GM04504 (cell line): ENCODE measurements at places on chromosomes 7 and 10.

DNA sequence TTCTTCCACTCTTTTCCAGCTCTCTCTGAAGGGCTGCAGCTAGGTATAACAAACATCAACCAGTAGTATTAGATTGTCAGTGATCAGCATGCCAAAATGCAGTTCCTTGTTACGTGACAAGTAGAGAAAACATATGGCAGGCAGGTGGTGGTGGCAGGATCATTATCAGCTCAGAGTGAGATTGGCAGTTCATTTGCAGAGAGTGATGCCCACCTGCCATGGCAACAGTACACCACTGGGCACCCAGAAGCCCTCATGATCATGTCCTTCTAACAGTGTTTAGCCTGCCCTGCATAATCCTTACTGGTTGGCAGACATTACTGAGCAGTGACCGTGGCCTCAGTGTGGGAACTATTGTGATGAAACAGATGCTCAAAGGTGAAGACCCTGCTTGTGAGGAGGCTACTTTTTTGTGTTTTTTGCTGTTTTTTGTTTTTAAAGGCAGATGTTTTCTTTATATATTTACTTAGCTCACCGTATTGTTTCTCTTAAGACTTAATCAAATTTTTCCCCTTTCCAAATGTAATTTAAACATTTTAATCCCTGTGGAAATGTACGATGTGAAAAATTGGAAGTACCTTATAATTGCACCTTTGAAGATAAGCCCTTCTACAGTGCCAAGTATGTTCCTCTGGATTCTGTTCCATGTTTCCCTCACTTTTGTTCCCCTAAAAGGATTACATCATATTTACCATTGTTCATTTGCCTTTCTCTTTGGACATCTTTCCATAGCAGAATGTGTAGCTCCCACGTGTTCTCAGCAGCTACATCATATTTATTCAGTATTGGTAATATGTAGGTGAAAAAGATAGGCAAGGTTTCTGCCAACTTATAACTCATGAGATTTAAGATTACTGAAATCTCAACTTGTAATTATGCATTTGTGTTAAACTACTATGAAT, 179.6 kb downstream of the SND1 start:
- no peak for DNase-seq

GRCh38 chr10:97519342-97519741, 20.6 kb downstream of the UBTD1 start:
- no peak for DNase-seq

GRCh38 chr10:68163735-68164134, 54.4 kb downstream of the MYPN start:
- no peak for DNase-seq

DNA sequence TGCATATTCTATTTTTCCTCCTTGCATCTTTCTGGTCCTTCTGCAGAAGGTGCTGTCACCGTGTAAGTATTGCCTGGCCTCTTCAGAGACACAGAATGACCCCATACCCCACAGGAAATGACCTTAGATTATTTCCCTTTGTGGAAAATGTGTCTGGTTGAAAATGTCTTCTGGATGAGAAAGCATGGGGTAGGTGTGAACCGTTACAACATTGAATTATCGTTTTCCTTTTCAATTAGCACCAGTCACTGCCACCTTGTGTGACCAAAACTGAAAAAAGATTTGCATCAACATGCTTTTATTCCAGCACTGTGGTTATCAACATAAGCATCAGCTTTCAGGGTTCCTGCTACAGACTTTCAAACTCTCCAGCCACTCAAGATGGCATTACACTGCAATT, 58.0 kb upstream of the CELF2 start:
- no peak for DNase-seq

- peak; percentile 19 for DNase-seq
Observed at GRCh38 chr7:31373337-31374289, 33.1 kb upstream of the NEUROD6 start.

GRCh38 chr7:140317597-140317996, 80.7 kb downstream of the SLC37A3 start:
- no peak for DNase-seq

DNA sequence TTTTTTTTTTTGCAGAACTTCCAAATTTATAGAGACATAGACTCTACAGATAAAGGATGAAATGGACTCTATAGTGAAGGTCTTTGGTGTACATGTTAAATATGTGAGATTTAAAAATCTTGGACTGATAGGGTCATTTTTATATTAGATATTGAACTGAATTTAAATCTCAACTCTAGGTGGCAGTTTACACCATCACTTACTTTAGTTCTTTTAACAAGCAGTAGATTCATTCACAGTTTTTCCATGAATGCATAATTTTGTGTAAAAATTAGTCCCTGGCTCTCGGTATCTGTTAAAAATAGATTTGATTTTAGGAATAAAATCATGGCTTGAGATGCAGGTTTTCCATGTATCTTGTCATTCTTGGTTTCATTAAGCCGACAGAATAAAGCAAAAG, 31.1 kb upstream of the SNX13 start:
- no peak for DNase-seq

GRCh38 chr10:29394321-29394932, 105.6 kb downstream of the LYZL1 start:
- no peak for DNase-seq

DNA sequence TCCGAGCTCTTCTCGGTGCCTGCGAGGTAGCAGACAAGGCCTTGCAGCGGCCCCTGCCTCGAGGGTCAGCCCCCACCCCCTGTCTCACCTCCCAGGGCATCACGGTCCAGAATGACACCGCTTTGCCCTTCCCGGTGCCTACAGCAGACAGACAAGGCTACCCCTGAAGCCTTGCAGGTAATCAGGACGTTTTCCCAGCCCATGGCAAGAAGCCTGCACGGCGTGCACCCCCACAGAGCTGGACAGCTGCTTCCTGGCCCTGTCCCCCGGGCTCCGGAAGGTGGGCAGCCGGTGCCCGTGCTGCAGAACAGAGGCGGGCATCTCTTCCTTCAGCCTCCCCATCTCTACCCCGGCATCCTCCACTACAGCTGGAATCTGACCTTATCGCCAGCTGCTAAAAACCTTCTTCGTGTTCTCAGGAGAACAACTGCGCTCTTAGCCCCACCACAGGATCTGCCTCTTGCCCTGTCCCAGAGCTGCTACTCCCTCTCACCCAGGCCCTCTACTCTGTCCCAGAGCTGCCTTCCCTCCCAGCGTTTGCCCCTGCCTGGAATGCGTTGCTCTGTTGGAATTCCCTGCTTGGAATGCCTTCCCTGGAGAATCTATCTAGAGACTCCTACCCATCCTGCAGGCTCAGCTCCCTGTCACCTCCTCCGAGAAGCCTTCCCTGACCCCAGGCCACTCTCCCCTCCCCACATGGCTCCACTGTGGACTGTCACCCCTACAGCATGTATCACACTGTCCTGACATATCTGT, 4.7 kb downstream of the MYL10 start:
- no peak for DNase-seq

DNA sequence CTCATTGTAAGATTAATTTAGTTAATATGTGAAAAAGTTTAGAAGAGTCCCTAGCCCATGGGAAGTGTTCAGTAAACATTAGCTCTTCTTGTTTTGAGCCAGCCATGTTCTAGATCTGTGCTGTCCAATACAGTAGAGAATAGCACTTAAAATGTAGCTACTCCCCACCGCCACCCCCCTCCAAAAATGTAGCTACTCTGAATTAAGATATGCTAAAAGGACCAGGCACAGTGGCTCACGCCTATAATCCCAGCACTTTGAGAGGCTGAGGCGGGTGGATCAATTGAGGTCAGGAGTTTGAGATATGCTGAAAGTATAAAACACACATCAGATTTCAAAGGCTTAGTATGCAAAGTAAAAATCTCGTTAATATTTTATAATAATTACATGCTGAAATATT, 47.3 kb upstream of the MXI1 start:
- DNase-seq, result no peak

DNA sequence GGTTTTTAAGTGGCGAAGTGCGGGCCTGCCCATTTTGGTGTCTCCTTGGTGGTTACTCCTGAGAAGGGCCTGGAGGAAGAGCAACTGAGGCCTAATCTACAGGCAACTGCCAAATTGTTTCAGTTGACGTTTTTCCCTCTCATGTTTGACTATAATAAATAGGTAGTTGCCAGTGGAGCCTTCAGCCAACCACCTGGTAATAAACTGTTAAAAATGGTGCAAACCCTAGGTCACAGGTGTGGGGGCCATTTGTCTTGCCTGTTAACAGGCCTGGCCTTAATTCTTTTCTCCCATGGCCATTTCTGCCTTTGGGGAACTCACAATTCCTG, 3.7 kb downstream of the IKZF1 start:
- no peak for DNase-seq

DNA sequence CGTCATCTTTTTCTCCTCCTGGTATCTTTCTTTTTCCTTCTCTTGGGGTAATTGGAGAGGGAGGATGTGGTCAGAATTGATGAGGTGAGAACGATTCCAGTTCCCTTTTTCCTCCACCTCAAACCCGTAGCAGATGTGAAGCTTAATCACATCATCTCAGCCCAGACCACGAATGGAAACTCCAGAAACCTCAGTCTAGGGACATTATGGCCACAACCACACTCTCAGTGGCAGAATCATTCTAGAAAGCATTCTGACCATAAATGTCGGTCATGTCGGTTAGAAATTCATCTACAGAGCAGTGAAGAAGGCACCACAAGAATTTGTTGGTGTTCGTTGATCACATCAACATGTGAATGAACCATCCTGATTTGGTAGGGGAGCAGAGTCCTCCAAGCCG, 78.7 kb downstream of the GATA3 start:
- no peak for DNase-seq

DNA sequence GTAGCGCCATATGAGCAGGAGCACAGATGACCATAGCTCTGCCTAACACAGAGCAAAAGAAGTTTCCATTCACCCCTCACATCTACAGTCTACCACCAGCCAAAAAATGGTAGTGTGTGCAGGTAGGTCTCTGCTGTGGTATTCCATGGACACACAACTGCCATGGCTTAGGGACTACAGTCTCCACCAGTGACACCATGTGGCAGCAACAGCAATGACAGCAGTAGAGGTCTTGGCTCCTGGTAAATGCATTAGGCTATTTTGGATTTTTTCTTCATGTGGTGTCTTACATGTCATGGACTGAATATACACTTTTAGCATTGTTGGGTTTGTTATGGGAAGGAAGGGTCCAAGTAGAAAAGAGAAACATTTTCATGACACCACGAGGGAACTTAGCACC, 70.1 kb upstream of the CABCOCO1 start:
- no peak for DNase-seq
